M059J (cell line): ENCODE measurements at places on chromosomes 6 and 20. TPM values are rescaled to one million over a fixed set of nuclear protein-coding genes. Genes with fewer than 3 reads are reported as not detected.
A peak's percentile ranks its signal among the peaks of the same experiment; 100 is the strongest.

MYLK2 gene
- total RNA-seq = 0.15 and 0.44 TPM in 2 replicates

DNA sequence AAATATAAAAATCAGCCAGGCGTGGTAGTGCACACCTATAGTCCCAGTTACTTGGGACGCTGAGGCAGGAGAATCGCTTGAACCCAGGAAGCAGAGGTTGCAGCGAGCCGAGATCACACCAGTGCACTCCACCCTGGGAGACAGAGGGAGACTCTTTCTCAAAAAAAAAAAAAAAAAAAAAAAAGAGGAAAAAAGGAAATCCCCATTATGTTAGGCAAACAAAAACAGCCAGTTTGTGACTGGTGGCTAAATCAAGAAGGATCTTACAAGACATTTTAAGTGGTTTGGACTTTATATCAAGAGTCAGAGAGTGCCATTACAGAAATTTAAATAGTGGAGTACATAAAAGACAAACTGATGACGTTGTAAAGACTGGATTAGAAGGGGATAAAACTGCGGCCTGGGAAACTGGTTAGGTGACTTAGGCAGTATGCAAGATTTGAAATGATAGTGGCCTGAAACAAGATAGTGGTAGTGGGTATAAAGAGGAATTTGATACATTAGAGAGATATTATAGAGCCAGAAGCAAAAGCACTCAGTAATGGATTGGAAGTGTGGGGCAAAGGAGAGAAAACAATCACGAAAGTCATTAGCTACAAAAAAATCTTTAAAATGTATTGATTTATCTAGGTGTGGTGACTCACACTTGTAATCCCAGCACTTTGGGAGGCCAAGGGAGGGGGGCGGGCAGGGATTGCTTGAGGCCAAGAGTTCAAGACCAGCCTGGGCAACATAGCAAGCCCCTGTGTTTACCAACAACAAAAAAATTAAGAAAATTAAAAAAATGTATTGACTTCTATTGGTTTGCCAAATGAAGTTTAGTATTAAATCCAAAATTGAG, 1.7 kb upstream of the MYO6 start:
- no peak for DNase-seq

DNA sequence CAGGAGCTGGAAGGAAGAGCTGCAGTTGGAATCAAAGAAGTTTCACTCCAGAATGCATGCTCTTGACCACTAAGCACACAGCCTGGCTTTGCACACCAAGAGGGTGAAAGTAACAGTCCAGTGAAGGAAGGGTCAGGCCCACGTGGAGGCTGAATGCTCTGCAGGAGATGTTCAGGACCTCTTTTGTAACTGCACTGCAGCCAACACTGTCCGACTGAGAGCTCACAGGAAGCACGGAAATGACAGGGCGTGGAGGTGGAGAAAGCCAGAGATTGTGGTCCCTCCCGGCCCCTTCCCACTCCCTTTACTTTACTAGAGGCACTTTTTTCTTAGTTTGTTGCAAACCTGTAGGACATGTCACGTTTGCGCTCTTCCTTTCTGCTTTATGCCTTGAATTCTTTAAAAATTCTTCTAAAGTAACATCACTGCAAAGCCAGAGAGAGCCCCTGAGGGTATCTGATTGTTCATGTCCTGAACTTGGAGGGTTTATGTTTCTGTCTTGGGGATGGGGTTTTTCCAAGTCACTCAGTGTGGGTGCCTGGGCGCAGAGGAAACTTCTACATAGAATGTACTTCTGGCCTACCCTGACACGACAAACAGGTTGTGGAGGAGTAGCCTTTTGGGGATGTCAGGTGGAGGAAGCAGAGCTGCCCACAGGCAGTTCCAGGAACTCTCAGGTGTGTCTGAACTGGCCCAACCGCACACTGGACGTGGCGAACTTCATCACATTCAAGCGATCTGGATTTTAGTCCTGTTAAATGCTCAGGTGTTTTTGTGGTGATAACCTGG, 40.9 kb downstream of the JAG1 start:
- peak; percentile 66 for DNase-seq

DNAAF9 gene
- 3.0 and 7.6 TPM in 2 replicates for total RNA-seq

GRCh38 chr6:14857501-14857900, 388.4 kb upstream of the JARID2 start:
- no peak for DNase-seq

CDH22 gene
- not detected in 2 replicates for total RNA-seq

DLK2 gene
- 1.3 and 3.4 TPM in 2 replicates for total RNA-seq

HSPA12B gene
- 0.05 TPM in 1 of 2 replicates, not detected in the other for total RNA-seq

DNA sequence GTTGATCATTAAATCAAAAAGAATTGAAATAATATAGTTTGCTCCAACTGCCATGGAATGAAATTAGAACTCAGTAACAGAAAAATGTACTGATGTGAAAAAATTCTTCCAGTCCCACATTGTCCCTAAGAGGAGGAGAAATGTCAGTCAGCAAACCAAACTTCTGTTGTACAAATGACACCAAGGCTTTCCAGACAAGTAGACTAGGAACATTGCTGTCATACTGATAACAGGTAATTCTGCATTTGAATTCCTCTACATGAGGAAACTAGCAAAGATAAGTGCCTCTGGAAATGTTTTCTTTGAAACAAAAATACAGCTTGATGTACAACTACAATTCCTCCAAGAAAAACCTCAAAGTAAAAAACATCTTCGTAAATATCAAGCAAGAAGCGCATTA, 90.2 kb downstream of the HIVEP1 start:
- DNase-seq = no peak

GRCh38 chr20:58712151-58712791, 19.7 kb downstream of the NPEPL1 start:
- DNase-seq = no peak

GRCh38 chr6:137067399-137067798, 22.6 kb upstream of the IL20RA start:
- no peak for DNase-seq

DNA sequence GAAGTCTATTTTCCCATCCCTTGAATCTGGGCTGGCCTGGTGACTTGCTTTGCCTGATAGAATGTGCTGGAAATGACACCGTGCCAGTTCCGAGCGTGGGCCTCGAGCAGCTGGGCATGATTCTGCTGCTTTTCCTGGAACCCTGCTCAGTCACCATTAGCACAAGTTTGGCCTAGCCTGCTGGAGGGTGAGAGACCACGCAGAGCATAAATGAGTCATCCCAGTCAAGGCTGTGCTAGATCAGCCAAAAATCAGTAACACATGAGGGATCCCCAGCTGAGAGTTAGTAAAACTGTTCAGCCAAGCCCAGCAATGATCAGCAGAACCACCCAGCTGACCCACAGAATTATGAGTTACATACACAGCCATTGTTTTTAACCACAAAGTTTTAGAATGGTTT, 74.8 kb upstream of the TOP1 start:
- DNase-seq = peak; percentile 53

CYP39A1 gene
- total RNA-seq = 4.5 and 6.2 TPM in 2 replicates

NRN1 gene
- 105 and 115 TPM in 2 replicates for total RNA-seq

OR12D3 gene
- not detected in 2 replicates for total RNA-seq

DNA sequence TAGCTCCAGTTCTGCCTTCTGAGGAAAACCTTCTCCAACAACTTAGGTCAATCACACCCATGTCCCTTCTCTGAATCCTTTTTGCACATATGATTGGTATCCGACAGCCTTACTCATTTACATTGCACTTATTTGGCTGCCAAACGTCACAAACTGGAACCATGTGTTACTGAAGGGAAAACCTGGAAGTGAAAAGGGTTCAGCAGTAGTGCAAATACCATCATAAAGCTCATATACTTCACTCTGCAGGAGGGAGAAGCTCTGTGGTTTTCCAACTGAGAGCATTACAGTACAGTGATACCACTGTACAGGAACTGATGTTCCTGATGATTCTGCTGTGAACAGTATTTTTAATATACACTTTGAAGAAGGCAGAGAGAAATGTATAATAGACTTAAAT, 87.8 kb downstream of the SLC16A10 start:
- DNase-seq = no peak

- no peak for DNase-seq
Observed at GRCh38 chr6:43803055-43803782, 33.2 kb downstream of the VEGFA start.

DNA sequence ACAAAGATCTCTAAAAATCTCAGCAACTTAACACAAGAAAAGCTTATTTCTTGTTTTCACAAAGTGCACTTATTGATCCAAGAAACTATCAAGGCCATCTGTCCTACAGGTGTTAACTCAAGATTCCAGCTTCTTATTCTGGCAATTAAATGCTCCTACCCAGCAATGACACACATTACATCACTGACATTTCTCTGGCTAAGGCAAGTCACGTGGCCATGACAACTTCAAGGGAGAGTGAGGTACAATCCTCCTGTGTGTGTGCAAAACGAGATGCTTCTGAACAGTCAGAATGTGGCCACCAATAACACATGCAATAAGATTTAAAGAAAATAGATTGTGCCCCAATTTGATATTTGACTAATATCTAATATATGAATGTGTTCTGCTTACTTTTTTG, 169.3 kb upstream of the BTBD3 start:
- DNase-seq = no peak

GRCh38 chr6:113805173-113805790, 51.9 kb upstream of the MARCKS start:
- peak; percentile 56 for DNase-seq

DNA sequence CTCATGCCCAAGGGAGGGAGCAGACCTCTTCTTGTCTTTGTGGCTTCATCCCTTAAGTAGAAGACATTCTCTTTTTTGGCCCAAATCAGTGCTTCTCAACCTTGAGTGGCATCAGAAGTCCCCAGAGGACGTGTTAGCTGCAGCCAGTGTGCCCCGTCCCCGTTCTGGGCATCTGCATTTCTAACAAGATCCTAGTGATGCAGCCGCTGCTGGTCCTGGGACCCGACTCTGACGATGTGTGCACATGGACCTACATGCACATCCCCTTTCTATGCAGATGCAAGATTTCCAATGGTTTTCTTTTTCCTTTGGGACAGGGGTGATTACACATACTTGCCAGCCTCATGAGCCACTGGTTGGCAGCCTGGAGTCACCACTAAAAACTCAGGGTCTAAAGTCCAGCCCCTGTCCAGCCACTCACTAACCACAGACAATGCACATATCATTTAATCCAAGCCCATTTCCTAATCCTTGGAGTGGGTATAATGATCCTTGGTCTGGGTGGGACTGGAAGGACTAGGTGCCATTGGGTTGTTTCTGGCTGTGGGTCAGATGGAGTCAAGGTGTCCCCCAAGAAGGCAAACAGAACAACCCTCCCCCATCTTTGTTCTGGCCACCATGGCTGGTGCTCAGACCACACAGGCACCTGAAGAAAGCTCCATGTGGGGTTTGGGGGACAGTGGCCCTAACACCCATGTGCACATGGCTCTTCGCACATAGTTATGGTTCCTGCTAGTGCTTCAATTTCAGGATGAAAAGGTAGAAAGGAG, 6.4 kb downstream of the ACSS1 start:
- DNase-seq = no peak

GRCh38 chr20:13271098-13271497, 50.0 kb downstream of the ISM1 start:
- no peak for DNase-seq

- no peak for DNase-seq
Observed at GRCh38 chr6:97656706-97657350, 373.8 kb upstream of the MMS22L start.

DNA sequence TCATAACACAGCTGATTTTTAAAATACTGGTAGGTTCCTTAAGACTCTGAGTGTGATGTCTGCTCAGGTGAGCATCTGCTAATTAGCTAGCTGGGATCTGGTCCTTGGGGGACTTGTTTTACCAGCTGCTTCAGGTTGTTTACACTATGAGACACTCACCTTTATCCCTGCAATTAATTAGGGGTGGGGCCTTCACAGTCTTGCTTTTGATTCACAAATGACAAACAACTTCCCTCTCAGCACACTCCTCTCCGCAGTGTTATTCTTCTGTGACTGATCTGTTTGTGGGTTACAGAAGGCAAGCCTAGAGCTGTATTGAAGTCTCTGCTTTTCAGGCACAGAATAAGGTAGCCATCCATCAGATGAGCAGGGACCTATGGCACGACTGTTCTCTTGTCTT, 62.0 kb upstream of the CD83 start:
- DNase-seq = no peak

TSBP1 gene
- not detected in 2 replicates for total RNA-seq
